ENCODE measurements at places on chromosomes 11 and 22. TPM values are rescaled to one million over a fixed set of nuclear protein-coding genes. Genes with fewer than 3 reads are reported as not detected.
A peak's percentile ranks its signal among the peaks of the same experiment; 100 is the strongest.

Gene CNTN5
- total RNA-seq: not detected

Gene RIMBP3C
- total RNA-seq: not detected

Gene APOC3
- not detected for total RNA-seq

Gene FGF19
- not detected for total RNA-seq

Gene RIMBP3B
- total RNA-seq: 0.12 TPM

GRCh38 chr11:87639753-87640364 is 535.4 kb downstream of the RAB38 start:
- DNase-seq: no peak

DNA sequence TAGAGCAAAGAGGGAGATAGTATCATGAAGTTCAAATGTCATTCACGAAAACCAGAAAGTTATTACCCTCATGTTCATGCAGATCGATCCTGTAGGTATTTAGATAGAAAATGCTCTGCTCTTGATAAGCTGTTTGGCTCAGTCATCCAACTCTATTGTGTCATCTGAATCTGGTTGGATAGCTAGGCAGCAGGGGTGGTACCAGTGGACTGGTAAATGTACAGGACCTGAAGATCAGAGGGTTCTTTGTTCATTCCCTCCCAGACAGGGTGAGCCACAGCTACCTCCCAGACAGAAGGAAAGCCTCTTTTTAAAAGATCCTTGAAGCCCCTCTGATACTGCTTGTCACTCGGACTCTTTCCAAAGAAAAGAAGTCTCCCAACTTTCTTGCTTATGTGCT is 29.8 kb upstream of the DRD2 start:
- no peak for DNase-seq

DNA sequence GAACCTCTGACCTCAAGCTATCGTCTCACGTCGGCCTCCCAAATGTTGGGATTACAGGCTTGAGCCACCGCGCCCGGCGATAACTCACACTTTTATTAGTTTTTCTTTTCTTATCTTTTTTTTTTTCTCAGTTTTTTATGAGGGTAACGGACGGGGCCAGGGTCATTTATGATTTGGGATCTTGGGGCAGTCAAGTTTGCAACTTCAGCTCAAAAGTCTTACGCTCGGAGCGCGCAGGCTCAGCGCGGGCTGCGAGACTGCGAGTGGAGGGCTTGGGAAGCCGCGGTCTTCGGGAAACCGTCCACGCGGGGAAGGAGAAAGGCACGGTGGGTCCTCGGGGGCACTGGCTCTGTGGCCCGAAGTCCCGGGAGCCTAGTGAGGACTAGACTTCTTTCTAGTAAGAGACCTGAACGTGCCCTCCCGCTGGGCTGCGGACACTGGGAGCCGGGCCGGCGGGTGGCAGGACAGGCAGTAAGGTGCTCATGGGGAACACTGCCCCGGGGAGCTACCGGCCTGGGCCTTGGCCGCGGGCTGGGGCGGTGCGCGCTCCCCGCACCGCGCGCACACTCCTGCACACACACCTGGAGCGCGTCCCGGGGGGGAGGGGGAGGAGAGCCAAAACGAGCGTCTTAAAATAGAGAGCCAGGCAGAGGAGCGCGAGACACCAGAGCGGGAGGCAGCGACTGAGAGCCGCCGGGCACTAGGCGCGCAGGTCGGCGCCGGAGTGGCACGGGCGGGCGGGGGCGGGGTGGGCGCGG is 476 bp upstream of the BARX2 start:
- peak; percentile 51 for DNase-seq

DNA sequence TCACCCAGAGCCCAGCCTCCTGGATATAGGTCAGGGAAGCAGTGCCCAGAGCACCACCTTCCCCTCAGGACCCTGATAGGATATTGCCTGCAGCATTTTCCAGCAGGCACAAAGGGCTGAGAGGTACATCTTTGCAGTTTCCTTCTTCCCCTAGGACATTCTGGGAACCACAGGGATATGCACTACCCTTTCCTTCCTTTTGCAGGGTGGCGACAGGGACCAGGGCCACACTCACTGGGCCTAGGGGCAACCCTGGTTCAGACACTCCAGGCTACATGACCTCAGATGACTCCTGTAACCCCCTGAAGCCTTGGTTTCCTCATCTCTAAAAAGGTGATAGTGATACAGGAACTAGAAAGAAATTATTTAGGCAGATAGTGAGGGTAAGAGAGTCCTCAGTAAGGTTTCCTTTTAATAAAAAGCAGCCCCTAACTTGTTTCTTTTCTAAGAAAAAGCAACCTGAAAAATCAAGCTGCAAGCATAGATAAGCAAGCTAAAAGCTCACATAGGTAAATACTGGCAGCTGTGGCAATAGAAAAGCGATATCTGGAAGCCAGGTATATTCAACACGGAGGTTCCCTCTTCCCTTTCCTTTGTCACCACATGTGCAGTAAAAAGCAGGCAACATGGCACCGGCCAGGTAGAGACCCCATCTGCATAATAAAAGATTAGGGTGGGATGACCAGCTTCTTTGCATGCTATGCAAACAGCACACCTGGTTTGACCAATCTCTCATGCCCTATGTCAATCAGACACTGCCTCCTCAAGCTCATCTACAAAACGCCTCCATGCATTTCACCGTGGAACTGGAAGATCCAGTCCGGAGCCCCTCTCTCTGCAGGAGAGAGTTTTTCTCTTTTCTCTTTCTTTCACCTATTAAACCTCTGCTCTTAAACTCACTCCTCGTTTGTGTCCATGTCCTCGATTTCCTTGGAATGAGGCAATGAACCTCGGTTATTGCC is 13.2 kb upstream of the MRGPRX2 start:
- no peak for DNase-seq

- DNase-seq: no peak
Measured at GRCh38 chr22:22802339-22802970, 85.2 kb upstream of the IGLL5 start.

DNA sequence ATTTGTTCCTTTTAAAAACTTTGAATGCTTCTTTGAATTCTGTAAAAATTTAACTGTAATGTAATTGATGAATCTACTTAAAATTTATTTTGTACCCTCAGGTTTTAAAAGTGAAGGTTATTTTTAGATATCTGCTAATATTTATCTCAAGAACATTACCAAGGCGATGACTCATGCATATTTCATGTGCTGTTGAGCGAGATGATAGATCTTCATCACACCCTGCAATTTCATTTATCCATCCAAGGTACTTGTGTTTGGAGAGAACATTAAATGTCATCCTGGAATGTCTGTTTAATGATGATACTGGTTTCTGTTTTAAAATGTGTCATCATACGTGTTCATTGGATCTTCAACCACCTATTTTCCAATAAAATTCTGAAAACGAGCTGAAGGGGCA is 6.7 kb upstream of the OOSP4A start:
- peak; percentile 15 for DNase-seq

DNA sequence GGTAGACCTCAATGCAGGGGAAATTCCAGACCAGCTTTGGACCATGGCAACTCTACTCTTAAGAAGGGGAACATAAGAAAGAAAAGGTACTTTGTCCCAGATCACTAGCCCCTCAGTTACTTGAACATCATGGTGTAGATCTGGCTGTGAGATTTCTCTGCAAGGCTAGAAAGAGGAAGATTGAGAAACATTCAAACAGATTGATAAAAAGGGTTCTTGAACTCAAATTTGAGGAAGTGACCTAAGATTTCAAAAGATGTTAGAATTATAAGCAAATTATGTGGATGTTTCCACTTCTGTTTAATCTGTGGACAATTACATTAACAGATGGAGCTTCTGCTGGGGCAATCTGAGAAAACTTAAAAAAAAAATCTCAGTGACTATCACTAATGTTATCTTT is 21.8 kb upstream of the UPB1 start:
- DNase-seq: no peak

DNA sequence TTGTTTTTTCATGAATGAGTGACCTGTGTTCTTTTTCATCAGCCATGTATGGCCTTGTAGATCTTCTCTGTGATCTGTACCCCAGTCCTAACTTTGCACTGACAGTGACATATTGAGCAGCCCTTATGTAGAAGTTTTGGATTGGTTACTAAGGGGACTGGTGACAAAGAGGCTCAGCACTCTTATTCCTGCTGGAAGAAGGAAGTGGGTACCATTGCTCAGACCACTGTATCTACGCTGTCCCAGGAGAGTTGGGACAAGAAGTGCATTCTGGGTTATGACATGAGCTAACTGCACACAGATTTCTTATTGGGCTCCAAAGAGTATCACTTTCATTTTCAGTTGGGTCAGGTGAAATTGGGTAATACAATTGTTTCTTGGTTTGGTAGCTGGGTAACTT is 107.8 kb upstream of the RASSF10 start:
- no peak for DNase-seq

GRCh38 chr22:24758164-24758799 is 16.2 kb downstream of the PIWIL3 start:
- peak; percentile 38 for DNase-seq

DNA sequence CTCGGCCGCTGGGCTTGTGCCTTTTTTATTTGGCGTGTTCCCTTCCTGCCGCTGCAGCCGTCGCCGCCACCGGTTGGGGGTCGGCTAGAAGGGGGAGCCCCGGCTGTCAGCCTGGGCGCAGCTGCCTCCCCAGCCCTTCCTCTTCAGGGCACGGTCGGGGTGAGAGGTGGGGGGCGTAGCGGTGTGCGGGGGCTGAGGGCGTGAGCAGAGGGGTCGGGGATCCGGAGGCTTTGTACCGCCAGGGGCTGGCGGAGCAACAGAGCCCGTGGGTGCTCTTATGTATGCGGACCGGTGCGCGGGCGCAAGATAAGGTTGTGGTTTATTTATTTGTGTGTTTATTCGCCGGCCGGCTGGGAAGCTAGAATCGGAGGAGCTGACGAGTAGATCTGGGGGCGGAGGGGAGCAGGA is 477 bp downstream of the ZBTB16 start:
- no peak for DNase-seq

GRCh38 chr22:40890881-40891280 is 29.0 kb upstream of the DNAJB7 start:
- DNase-seq: no peak

DNA sequence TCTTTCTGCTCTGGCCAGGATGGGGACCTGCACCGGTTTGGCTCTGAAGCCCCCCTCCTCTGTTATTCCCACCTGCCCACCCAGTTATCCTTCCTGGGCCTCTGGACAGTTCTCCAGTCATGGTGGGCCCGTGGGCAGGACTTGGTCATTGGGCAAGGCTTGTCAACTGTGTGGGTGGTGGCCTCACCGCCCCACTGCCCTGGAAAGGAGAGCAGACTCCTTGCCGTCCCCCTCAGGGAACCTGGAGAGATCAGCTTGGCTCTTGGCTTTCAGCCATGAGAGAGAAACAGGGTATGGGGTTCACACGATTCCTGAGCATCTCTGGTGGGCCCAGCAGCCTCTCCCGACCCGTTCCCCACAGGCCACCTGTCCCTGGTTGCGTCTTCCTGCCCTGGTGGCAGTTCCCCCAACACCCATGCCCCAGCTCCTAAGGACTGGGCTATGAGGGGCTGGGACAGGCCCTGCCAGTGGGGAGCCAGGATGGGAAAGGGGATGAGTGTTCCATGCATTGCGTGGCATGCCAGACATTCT is 92.3 kb downstream of the MORC2 start:
- DNase-seq: no peak

DNA sequence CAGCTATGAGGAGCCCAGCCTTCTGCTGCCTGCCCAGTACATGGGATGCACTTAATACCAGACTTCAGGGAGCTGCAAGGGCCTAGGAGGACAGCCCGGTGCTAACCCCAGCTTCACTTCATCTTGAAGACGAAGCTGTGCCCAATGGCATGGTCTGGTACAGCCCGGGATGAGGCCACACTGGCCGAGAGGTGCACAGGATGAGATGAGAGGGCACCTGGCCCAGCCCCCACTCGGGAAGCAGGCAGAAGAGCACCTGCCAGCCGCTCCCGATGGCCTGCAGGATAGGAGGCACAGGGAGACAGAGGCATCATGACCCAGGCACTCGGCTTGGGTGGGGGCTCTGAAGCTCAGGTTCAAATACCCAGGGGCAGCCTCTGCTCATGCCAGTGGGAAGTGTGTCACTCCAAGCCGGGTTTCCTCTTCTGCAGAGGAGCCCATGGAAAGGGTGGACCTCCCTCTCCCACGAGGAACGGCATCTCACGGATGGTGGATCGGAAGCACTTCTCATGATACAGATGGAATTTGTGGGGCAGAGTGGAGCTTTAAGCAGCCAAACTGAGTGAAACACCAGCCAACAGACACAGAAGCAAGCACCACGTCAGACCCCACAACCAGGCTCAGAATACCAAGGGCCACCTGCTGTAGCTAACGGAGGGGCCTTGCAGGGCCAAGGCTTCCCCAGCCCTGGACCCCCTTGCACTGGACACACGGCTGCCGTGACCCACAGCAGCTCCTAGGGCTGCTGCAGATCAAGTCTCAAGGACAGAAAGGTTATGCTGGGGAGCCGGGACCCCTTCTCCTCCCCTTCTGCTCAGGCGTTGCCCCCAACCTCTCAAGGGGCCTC is 875.2 kb downstream of the BRD1 start:
- DNase-seq: no peak

GRCh38 chr11:2416765-2417164 is 16.2 kb downstream of the TSSC4 start:
- DNase-seq: no peak

- DNase-seq: peak; percentile 90
Measured at GRCh38 chr22:24951942-24952836, at the start of gene KIAA1671. Gene KIAA1671, plus strand, starts transcription at chr22:24952716. Its CDS starts 75,284 bp downstream, at chr22:25028000.

GRCh38 chr22:26021516-26021915 is 147.7 kb upstream of the SEZ6L start:
- DNase-seq: no peak

DNA sequence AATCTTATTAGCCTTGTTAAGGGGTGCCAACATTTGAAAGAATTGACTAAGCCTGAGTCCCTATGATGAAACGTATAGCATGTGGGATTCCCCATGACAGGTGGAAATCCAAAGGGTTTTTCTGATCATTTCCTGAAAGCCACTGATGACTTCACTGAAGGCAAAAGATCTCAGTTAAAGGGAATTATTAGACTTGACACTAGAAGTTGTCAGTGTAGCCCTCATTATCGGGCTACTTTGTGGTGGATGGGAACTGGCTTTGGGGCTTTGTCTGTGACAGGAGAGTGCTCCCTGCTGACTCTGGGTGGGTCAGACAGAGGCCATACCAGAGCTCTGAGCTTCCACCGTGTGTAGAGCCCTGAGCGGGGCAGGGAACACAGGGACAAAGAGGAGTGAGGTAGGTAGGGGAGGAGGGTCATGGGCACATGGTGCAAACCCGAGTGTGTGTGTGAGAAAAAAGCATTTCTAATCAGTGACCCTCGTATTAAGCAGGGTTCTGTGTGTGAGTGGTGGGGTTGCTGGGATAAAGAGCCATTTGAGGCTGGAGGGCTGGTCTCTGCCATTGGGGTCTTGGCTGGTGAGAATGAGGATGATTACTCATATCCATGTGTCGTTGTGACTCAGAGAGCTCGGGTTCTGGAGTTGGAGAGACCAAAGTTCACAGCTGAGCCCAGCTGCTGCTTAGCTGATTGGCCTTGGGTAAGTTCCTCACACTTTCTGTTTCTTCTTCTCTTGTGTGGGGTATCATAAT is 101.1 kb downstream of the GRIK4 start:
- peak; percentile 67 for DNase-seq

All from Daoy (cell line).